ENCODE measurements at places on chromosomes 6 and 20. TPM values are rescaled to one million over a fixed set of nuclear protein-coding genes. Genes with fewer than 3 reads are reported as not detected.

Gene ARID1B
- total RNA-seq: 32.8 TPM

Gene FAM83D
- total RNA-seq: 57.1 TPM

Gene TINAG
- total RNA-seq: not detected

Gene RCAN2
- not detected for total RNA-seq

Gene NFATC2
- 1.7 TPM for total RNA-seq

Gene PSMB9
- 53.5 TPM for total RNA-seq

Gene SH3BGRL2
- total RNA-seq: 26.3 TPM

Gene CRISP3
- total RNA-seq: not detected

Gene TCP11
- 0.18 TPM for total RNA-seq

DNA sequence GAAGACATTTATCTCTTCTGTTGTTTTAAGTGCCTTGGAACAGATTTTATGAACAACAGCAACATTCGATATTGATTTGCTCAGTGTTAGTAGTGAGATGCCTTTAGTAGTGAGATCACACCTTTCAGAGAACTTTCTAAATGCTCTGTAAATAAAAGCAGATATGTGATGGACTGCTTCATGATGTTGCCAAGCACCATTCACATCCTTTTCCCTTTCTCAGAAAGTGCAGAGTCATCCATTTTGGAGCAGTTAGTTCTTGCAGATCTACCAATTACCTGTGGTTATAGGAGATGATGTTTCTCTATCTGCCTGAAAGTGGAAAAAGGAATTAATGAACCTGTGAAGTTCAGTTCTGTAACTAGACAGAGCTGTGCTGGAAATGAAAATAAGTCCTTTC lies 27.0 kb downstream of the CBFA2T2 start:
- DNase-seq: no peak

DNA sequence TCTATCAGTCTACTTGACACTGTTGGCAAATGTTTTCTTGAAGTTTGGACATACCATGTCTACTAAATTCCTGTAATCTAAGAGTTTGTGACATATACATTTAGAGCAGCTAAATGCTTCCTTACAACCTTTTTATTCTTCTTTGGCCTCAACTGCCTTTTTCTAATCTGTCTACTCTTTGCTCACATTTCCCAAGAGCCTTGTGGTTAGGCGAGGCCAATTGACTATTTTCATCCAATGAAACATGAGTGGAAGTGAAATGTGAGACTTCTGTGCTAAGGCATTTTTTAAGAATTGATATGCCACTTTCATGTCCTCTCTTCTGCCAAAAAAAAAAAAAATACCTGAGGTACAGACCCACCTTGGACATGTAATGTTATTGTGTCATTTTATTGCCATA lies 158.2 kb upstream of the MCHR2 start:
- DNase-seq: no peak

DNA sequence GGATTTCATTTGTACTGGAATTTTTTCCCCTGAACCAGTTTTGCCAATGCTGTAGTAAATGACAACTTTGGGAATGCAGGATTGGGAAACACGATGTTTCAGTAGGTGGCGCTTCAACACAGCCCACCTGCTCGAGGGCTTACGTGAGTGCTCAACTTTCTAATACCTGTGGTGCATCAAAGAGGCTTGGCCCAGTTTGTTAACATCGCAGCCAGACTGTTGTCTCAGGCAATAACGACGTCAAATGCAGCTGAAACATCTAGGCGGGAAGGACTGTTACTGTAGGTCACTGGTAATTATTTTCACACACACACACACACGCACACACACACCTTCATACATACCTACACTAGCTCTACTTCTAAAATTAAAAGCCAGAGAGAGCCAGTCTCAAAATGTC lies 815.5 kb upstream of the SLC35B3 start:
- peak; percentile 30 for DNase-seq

GRCh38 chr20:24627291-24627690 lies 157.9 kb downstream of the SYNDIG1 start:
- no peak for DNase-seq

DNA sequence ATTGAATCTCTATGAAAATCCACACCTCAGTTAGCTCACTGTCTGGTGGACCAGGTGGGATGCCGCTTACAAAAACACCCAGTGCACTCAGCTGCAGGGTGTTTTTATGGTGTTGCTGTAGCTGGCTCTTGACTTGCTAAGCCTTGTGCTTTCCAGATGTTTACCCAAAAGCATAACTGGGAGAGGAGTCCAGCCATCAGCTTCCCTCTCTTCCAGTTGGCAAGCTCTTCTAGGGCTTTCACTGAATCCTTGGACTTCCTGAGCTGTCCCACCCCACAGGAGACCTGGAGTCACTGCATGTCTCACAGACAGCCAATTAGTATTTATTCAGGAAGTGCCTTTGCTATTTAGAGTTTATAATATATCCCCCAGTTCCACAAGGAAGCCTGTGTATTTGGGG lies 210.9 kb downstream of the FNDC1 start:
- DNase-seq: no peak

DNA sequence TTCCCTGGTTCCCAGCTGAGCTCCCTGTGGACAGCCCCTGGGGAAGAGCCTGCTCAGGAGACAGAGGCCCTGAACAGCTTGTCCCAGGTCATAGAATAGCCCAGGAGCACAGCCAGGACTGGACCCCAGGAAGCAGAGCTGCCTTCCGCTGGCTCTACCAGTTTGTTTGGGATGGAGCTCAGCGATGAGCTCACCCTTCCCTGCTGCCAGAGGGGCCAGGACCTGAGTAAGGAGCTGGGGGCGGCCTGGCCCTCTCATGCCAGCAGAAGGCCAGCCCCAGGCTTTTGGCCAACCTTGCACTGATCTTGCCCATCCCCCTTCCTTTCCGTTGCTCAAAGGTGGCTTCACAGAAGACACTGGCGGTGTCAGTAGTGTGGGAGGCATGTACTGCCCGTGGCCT lies 17.5 kb downstream of the MMP24OS start:
- DNase-seq: no peak

GRCh38 chr6:56380476-56380875 lies 133.1 kb upstream of the COL21A1 start:
- DNase-seq: no peak

DNA sequence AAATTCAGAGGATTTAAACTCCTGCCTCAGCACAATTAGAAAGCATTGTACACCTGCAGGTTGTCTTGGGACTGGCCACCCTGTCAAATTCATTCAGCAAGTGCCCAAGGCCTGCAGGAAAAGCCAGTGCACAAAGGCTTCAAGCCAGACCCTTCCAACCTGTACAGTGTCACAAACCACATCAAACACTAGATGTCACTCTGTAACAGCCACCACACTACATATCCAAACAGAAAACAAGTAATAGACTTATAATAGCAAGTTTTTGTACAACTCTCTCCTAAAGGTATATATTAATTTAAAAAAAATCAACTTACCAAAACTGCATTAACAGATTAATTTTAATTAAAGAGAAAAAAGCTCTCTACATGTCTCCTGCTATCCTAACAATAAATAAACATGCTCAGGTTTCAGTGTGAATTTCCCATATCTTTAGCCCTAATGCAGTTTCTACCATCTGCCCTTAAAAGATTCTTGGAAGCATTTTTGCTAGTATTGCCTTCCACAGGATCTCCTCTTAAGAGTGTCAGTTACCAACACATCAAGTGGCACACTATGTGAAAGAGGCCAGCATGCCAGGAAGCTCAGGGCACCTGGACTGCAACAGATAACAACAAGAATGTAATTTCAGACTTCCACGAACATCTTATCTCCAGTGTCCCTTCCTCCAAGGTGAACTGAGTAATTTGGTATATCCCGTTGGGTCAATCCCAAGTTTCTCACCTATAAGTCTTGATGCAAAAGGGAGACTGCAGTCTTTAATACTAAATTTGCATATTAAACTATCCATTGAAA lies 47.5 kb downstream of the RALGAPA2 start:
- peak; percentile 33 for DNase-seq

DNA sequence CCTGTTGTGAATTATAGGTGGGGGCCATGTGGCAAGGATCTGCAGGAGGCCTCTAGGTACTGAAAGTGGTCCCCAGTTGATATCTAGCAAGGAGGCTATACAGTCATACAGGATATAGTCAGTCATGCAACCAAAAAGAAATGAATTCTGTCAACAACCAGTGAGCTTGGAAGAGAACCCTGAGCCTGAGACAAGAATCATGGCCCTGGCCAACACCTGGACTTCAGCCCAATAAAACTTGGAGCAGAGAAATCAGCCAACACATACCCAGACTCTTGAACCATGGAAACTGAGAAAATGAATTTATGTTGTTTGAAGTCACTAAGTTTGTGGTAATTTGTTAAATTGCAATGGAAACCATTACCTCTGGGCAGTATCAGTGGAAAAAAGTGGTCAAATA lies 370.2 kb downstream of the KIF16B start:
- no peak for DNase-seq

DNA sequence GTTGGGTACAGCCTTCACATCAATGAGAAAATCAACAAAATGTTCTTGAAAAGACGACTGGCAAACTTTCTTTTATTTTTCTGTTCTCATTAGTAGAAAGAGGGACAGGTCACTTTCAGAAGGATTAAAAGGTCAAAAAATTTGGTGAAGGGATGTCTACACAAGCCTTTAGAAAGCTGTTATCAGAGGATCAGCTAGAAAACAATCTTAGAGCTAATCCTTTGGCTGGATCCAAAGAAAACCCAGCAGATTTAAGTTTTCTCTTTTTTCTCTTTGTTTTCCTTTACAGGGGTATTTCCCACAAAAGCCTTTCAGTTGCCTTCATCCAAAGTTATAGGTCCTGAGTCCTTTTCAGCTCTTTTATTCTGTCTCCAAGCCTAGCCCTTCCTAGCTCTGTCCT lies 57.3 kb upstream of the EDN1 start:
- no peak for DNase-seq

GRCh38 chr6:64428186-64428585 lies 792.6 kb downstream of the PHF3 start:
- no peak for DNase-seq

DNA sequence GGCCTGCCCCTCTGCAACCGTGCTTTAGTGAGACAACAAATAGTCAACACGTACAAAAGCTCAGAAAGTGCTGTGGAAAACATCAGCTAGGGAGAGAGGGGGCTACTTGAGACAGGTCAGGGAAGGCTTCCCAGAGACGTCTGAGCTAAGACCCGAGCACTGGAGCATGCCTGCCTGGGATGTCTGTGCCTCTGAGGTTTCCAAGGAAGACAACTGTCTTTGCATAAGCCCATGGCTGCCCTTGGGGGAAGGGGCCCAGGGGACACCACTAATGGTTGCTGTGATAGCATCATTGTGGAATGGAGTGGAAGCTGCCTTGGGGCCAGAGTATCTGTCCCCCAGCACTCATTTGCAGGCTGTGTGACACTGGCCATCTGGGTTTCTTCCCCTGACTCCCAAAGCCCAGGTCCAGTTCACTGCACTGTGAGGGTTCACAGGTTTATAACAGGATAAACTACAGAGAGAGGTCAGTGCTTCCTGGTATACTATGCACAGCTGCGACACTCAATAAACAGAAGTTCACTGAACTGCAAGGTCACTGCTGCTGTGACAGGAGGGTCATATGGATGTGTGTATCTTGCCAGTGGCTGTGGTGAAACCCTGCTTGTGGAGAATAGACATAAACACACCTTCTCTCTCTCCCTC lies 1.5 kb upstream of the ARFGEF2 start:
- no peak for DNase-seq

DNA sequence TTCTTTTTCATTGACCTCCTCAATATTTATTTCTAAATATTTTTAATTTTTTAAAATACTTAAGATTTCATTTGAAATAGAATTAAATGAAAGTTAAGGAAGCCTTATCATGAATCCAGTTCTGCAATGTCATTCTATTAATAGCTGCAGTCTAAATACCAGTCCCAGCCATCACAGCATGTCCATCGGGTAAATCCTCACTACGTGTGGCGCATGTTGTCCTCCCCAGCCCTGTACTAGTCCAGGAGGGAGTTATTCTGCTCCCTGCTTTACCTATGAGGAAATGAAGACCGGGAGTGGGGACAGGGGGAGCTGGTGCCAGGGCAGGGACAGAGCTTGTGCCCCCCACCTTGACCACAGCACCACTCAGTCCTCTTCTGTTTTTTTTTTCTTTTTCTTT lies 125.1 kb upstream of the QKI start:
- no peak for DNase-seq

- DNase-seq: no peak
These were observed 315.2 kb downstream of the TFAP2A start for GRCh38 chr6:10099529-10100140.

- no peak for DNase-seq
These were observed 20.5 kb downstream of the SPAG4 start for GRCh38 chr20:35636095-35636494.

DNA sequence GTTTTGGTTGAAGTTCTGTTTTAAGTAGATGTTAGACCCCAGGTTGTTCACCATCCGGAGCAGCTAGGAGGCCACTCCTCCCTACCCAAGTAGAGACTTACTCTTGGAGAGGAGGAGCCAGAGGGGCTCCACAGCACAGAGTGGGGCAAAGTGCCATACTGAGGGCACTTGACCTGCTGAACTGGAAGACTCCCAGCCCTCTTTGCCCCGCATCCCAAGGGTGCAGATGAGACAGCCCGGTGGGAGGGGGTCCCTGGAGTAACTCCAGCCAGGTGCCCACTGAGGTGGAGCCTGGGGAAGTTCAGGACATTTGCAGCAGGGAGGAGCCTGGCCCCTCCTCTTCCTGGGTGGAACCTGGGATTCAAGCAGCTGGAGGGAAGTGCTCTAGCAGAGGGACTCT lies 102.1 kb upstream of the GPR6 start:
- no peak for DNase-seq

- DNase-seq: no peak
These were observed 401.7 kb downstream of the ZFAND3 start for GRCh38 chr6:38221251-38221650.

DNA sequence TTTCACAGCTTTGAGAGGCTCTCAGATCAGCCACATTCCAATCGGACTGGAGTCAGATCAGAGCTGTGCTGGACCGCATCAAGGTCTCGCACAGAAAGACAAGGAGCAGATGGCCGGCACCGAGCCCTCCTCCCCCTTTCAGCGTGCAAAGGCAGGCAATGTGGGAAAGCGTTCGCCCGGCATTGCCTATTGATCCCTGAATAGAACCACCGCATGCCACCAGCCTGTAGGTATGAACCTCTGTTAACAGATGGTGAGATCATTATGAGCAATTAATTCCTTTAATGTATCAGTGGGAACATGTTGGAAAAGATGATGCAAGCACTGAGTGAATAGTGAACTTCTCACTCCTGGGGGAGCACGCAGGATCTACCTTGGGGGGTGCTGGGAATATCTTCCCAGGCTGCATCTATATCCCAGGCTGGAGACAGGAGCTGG lies 117.5 kb upstream of the ID4 start:
- DNase-seq: no peak

GRCh38 chr6:118859517-118860064 lies 34.4 kb upstream of the ASF1A start:
- DNase-seq: no peak

- DNase-seq: no peak
These were observed 80.9 kb upstream of the HTR1E start for GRCh38 chr6:86856379-86856778.

- no peak for DNase-seq
These were observed 69.6 kb downstream of the SSR1 start for GRCh38 chr6:7243179-7243981.

DNA sequence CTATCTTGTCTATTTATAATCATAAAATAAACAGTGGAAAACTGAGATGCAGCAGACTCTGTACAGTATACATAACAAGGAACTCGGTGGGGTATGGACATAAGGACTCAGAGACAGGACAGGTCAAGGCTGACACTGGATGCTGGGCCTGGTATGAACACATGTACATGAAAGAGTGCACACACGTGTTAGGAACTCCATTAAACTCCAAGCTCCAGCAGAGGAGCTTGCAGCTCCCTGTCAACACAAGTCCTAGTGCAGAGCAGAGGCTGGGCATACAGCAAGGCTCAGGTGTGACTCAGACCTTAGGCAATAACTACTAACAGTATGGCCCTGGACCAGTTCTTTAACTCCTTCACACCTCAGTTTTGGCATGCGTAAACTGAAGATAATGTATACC lies 17.1 kb downstream of the NAPB start:
- DNase-seq: no peak

All from pulmonary artery endothelial cell (primary cell).